ENCODE measurements at places on chromosomes 2 and 18. TPM values are rescaled to one million over a fixed set of nuclear protein-coding genes. Genes with fewer than 3 reads are reported as not detected.

DNA sequence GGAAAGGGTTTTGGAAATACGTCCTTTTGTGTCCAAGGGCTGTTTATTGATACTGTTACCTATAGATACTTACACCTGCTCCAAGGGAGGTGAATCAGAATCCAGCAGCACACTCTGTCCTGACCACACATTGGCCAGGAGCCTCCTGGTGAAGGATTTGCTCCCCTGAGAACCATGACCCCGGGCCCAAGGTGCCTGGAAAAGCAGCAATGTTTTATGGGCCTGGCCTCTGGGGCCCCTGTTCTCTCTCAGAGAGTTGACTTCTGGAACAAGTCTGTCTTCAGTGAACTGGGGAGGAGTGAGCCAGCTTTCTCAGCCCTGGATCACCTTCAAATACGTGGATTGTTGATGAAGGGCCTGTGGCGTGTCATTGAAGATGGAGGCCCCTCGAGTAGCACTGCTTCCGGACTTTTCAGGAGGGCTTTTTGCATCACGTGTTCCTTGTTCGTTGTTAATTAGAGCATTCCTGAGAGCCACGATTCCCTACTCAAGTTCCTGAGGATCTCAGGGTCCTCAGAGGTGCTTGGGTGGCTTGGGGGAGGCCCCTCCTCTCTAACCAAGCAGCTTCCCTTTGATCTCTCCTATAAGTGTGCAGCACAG lies 78.5 kb upstream of the RPL31 start:
- no peak for DNase-seq

- DNase-seq = no peak
Observed at GRCh38 chr18:77153404-77153803, 20.8 kb upstream of the MBP start.

- DNase-seq = no peak
Observed at GRCh38 chr2:201269764-201270163, 9.4 kb downstream of the CASP8 start.

GRCh38 chr2:24919037-24919505 lies 966 bp downstream of the ADCY3 start:
- no peak for DNase-seq

GRCh38 chr2:86489542-86489941 lies 48.4 kb downstream of the KDM3A start:
- DNase-seq = no peak

DNA sequence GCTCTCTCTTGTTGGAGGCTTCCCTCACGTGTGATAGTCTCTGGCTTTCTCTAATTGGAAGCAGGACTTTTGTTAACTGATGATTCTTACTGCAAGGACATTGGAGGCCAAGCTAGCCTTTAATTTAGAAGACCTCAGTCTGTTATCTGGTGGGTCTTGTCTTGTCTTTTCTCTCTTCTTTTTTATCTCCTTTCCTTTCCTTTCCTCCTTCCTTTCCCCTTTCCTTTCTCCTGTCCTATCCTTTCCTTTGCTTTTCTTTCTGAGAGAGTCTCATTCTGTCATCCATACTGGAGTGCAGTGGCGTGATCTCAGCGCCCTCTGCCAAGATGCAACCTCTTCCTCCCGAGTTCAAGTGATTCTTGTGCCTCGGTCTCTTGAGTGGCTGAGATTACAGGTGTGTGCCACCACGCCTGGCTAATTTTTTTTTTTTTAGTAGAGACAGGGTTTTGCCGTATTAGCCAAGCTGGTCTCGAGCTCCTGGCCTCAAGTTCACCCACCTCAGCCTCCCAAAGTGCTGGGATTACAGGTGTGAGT lies 18.1 kb downstream of the CCNYL1 start:
- DNase-seq = no peak

DNA sequence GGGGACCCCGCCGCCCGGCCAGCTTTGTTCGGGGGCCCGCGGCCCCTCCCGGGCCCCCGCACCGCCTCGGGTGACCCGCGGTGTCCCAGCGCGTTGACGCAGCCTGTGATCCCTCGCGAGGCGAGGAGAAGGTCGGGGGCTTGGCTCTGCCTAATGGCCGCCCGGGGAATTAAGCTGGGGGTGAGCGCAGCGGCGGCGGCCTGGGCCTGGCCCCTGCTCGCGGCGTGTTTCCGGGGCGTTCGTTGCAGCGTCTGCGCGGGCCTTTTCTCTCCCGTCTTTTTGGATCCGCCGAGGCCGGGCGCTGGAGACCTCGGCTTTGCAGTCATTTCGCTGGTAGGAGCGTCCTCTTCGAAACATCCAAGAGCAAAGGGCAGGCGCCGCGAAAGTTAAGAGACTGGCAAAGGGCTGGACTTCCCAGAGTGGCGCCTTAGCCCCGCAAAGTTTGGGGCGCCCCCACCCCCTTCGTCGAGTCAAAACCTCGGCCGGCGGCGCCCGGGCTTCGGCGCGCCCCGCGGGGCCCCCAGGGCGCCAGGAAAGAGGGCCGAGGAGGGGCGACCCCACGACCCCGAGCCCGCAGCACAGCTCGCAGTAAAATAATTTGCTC lies 1.3 kb downstream of the SALL3 start:
- no peak for DNase-seq

GRCh38 chr2:113965228-113965627 lies 75.3 kb downstream of the ACTR3 start:
- no peak for DNase-seq

GRCh38 chr2:118675531-118675930 lies 171.9 kb downstream of the EN1 start:
- no peak for DNase-seq

GRCh38 chr18:49769047-49769728 lies 44.1 kb downstream of the ACAA2 start:
- DNase-seq = no peak

- DNase-seq = no peak
Observed at GRCh38 chr2:143734507-143734906, 605.3 kb downstream of the ARHGAP15 start.

DNA sequence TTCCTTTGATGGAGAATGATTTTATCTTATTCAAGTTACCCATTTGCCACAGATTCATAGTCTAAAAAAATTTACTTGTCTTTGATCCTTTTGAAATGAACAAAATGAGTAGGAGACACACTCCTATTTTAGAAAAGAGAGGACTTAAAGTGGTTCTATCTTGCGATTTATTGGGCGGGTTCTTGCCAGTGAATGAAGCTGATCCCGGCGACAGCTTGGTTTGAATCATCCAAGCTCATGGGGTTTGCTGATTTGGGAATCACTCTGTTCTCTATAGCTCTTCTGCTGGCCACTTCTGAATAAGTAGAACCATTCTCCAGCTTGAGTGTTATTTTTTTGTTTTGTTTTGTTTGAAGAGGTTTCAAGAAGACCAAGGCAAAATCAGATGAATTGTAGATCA lies 25.5 kb upstream of the PPP1CB start:
- DNase-seq = no peak

DNA sequence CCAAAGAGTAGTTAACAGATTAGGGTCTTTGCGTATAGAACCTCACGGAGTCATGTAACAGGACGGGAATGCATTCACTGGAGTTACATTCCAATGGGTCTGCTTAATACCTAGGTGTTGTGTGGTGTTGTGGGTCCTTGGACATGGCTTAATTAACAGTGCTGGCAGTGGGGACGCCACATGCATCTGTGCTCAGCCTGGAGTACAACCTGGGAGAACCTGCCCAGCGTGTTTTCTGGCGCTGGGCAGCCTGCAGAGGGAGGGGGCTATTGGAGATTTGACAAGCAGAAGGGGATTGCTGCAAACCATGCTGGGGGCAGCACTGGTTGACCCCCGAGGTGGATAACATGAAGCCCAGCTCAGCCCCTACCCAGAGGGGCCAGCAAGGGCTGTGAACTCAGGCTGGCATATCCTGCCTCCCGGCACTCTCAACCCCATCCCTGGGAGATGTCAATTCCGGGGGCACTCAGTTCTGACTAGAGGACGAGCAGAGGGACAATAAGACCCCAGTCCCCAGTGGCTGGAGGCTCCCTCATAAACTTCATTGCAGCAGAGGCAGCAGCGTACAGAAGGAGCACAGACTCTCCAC lies 29.3 kb upstream of the COPS8 start:
- DNase-seq = no peak

DNA sequence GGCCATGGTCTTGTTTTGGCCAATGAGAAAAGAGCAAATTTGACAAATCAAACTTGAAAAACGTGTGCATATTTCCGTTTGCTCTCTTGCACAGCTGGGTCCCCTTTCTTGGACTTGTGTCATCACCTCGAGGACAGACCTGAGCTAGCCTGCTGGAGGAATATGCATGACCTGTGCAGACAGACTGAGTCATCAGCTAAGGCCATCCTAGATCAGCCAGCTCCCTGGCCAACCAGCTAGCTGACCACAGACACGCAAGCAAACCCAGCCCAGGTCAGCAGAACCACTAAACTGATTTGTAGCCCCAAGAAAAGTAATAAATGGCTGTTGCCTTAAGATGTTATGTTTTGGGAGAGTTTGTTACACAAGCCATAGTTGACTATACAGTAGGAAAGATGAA lies 61.3 kb upstream of the PAX3 start:
- no peak for DNase-seq

DNA sequence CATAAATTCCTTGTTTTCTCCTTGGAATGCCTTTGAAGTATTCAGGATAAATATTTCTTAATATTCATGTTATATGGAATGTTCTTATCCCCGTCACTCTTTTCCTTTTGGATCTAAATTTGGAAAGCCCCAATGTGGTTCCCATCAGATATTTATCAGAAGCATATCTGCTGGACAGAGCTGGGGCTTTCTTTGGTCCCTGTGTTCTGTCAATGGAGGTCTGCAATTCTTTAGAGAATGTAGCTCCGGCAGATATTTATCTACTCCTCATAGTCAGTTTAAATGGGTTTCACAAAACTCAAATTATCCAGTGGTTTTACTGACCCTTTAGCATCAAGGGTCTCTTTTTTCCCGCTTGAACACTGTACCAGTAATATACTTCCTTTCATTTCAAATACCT lies 167.8 kb upstream of the SCN7A start:
- no peak for DNase-seq

- DNase-seq = no peak
Observed at GRCh38 chr18:26454192-26454591, 94.2 kb downstream of the KCTD1 start.

GRCh38 chr2:127428057-127428814 lies 10.0 kb downstream of the PROC start:
- no peak for DNase-seq

- no peak for DNase-seq
Observed at GRCh38 chr2:102180687-102180999, 6.2 kb upstream of the IL1RL2 start.

- DNase-seq = no peak
Observed at GRCh38 chr18:70246061-70246466, 40.6 kb upstream of the RTTN start.

DNA sequence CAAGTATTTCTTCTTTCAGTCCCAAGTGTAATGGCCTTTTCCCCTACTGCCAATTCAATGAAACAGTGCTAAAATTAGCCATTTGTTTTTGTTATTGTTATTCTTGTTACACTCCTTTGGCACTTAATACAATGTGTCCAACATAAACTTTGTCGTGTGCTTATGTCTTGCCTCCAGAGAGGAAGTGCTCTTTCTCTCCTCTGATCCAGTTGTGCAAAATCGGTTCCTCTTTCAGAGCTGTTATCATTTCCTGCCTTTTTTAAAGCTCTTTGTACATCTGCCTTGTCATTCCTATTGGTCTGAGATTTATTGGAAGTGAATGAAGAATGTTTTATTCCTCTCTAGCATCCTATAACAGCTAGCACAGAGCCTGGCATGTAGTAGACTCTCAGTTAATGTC lies 623.2 kb upstream of the ID2 start:
- no peak for DNase-seq

DNA sequence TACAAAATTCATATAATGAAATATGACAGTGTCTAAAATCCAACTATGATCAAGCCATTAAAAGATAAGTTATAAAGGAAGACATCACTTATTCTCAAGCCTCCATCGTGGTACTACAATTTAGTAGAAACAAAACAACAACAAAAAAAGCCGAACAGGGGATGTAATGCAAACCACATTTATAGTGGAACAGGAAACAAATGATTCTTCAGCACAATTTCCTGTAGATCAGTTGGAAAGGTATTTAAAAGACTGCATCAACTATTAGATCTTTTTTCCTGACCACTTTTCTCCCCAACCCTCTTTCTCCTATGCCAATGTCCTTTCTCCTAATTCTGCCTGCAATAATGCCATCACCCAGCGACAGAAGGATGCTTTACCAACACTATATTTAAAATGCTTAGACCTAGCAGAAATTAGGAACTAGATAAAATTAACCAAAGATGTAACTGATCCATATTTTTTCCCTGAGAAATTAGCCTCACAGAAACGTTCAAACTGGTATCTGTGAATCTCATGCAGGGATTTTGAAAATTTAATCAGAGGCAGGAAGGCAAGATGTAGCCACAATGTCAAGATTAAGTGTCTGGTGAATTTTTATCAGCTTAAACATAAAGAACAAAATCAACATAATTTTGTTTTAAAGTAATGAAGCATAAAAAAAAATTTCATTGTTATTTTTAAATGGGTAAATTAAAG lies 271.4 kb downstream of the TCF4 start:
- no peak for DNase-seq

GRCh38 chr2:207200136-207200535 lies 34.4 kb upstream of the KLF7 start:
- DNase-seq = no peak

- no peak for DNase-seq
Observed at GRCh38 chr2:69798290-69798908, 31.1 kb upstream of the GMCL1 start.

DNA sequence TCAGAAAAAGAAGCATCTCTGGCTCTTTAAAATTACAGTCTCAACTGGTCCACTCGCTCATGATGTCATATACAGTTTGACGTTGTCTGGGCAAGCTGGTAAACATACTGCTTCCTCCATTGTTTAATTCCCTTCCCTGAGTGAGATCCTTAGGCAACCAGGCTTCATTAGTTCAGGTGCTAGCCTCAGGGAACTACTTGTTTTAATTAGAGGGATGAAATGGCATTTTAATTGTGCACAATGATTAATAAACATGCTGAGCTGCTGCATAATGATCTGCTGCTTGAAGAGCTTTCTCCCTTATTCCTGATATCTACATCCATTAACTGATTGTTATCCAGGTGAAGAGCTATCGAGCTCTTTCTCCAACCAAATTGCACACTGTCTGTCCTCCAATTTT lies 195.6 kb upstream of the ETAA1 start:
- no peak for DNase-seq

GRCh38 chr2:223044092-223044836 lies 7.7 kb upstream of the KCNE4 start:
- no peak for DNase-seq

ACMSD gene
- polyA plus RNA-seq = 42.3 TPM

CACNB4 gene
- polyA plus RNA-seq = 5.9 TPM

FNDC4 gene
- polyA plus RNA-seq = 8.3 TPM

ST8SIA3 gene
- polyA plus RNA-seq = 0.01 TPM

ZSWIM2 gene
- polyA plus RNA-seq = not detected

TMEM178A gene
- polyA plus RNA-seq = 70.6 TPM

SEH1L gene
- polyA plus RNA-seq = 37.0 TPM

XDH gene
- polyA plus RNA-seq = 0.23 TPM

MYL1 gene
- polyA plus RNA-seq = not detected

ANKRD29 gene
- 0.70 TPM for polyA plus RNA-seq

PDCL3 gene
- 34.1 TPM for polyA plus RNA-seq

GLI2 gene
- 11.1 TPM for polyA plus RNA-seq

OSBPL1A gene
- polyA plus RNA-seq = 48.2 TPM

KCNE4 gene
- 16.6 TPM for polyA plus RNA-seq

MARCHF4 gene
- polyA plus RNA-seq = 0.17 TPM

TNFRSF11A gene
- polyA plus RNA-seq = 1.8 TPM

SERPINB10 gene
- 0.19 TPM for polyA plus RNA-seq

Measured in left renal cortex interstitium (tissue), 4 donors.